ENCODE measurements at places on chromosomes 2 and 18.

GRCh38 chr2:23589739-23590138 is 204.8 kb downstream of the KLHL29 start:
- DNase-seq: no peak

DNA sequence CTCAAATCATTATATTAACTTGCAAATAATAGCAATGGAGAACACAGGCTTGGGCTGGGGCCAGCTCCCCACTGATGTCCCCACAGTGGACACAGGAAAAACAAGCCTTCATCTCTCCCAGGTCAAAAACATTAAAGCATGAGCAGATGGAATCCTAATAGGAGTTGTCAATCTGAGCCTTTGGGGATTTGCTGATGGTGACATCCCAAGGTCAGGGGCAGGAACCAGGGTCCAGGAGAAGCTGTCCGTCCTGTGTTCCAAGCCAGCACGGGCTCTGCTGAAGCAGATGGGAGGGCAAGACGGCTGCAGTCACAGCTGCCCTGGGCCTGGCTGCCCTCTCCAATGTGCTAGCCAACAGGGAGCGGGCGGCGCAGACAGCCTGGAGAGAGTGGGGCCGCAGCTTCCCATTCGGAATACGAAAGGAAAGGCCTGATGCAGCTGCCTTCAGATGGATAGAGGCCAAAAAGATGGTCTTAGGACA is 135.5 kb downstream of the NDUFA10 start:
- DNase-seq: peak; percentile 32

DNA sequence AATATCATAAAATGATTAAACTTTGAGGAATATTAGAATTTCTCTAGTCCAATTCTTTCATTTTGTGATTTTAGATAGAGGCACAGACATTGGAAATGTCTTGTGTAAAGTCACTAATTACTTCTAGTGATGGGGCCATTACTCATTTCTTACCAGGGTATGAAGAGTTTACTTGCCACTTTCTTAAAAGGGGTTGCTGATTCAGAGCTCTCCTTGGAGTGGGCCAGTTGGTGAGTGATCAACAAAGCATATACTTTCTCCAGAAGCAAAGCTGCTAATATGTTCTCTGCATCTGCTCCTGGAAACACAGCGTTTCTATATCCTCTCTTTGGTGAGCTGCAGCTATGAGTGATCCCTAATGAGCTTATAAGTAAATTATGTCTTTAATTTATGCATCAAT is 408.9 kb upstream of the LRATD1 start:
- no peak for DNase-seq

DNA sequence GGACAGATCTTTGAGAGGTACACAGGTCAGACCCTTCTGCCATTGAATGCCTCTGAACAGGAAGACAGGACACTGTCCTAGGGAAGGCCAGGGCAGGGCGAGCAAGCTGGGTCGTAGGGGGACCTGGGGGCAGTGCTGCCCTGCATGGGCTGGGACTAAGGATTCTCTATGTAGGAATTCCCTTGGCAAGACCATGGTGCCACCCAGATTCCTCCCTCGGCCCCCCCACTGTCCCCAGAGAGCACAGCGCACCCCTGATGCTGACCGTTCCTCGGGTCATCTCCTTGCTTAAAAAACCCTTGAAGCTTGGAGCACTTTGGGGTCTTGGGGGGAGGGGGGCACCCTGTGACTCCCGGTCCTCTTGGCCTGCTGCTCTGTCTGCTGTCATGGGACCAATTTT is 195.1 kb downstream of the SEPTIN10 start:
- DNase-seq: no peak

GRCh38 chr2:168599738-168600137 is 143.7 kb downstream of the CERS6 start:
- DNase-seq: no peak

DNA sequence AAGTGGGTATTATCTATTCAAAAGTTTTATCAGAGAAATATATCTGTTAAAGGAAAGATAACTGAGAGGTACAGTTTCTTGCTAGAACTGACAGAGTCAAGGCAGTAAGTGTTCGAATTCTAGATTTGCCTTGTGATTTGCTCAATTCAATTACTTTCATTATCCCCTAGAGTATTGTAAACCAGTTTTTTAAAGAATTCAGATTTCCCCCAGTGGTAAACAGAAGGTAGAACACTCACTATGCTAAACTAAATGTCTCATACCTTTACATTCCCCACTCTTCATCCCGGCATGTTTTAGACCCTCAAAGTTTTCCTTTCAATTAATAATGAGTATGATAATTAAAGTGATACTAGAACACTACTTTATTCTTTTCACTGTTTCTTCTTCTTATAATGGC is 28.6 kb downstream of the TTC21B start:
- no peak for DNase-seq

DNA sequence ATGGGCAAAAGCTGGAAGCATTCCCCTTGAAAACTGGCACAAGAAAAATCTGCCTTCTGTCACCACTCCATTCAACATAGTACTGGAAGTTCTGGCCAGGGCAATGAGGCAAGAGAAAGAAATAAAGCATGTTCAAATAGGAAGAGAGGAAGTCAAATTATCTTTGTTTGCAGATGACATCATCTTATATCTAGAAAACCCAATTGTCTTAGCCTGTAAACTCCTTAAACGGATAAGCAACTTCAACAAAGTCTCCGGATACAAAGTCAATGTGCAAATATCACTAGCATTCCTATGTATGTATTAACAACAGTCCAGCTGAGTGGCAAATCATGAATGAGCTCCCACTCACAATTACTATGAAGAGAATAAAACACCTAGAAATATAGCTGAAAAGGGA is 1579.3 kb downstream of the SUCLG1 start:
- DNase-seq: no peak

- DNase-seq: peak; percentile 19
These were observed 104.6 kb downstream of the ITGB1BP1 start for GRCh38 chr2:9318461-9319337.

DNA sequence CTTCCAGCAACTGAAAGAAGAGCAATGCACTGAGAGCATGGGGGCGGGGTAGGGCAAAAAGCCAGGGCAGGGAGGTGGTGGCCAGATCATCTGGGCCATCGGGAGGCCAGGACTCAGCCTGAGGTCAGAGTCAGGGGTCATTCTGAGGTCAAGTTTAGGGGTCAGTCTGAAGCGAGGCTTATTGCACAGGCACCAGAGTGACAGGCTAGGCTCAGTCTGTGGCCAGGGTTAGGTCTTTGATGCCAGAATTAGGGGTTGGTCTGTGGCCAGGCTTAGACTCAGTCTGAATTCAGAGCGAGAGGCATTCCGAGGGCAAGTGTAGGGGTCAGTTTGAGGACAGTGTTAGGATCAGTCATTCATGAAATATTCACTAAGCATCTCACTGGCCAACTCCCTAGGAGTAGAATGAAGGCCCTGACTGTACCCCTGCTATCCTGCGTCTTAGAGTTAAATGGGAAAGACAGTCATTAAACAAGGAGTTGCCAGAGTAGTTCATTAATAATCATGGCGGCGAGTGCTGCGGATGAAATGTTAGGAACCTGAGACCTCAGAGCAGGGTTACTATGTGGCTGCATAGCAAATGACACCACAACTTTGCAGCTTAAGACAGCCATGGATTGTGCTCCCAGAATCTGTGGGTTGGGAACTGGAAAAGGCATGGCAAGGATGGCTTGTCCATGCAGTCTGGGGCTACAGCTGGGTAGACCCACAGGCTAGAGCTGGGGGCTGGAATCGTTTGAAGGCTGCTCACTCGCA is 198.7 kb downstream of the CYP26B1 start:
- DNase-seq: no peak

DNA sequence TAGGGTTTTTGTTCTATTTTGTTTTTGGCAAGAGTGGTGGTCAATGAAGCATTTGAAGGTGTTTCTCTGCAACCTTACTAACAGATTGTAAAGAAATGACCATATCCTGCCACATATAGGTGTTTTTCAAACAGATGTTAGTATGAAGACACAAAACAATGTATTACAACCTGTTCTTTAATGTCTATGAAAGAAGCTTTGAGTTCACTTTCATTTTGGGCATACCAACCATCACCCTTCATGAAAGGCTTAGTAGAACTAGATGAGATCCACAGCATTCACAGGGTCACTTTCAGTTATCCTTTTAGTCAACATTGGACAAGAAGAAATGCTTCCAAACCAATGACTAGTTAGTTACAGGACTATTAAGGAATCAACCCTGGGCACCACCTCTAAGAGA is 95.1 kb downstream of the EHBP1 start:
- DNase-seq: no peak

- no peak for DNase-seq
These were observed 444.9 kb upstream of the MAP2 start for GRCh38 chr2:208978946-208979345.

- DNase-seq: no peak
These were observed 90.4 kb downstream of the PID1 start for GRCh38 chr2:229180658-229181057.

- no peak for DNase-seq
These were observed 228.6 kb upstream of the ID2 start for GRCh38 chr2:8452979-8453903.

GRCh38 chr18:44786688-44787087 is 106.0 kb downstream of the SETBP1 start:
- no peak for DNase-seq

DNA sequence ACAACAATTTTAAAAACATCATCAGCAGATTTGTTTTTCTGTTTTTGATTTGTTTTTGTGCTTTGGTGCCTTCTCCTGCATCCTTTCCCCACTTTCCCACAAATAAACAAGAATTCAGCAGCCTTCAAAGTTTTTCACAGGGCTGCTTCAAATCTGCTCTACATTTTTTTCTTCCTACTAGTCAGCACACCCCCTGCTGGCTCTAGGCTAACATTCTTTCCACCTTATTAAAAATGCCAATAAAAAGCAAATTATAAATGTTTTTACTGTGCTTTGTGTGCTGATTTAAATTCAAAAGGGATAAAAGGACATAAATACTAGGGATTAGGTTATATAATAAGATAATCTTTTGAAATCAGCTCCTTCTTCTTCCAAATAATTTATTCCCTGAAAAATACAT is 6.2 kb upstream of the CNTNAP5 start:
- no peak for DNase-seq

DNA sequence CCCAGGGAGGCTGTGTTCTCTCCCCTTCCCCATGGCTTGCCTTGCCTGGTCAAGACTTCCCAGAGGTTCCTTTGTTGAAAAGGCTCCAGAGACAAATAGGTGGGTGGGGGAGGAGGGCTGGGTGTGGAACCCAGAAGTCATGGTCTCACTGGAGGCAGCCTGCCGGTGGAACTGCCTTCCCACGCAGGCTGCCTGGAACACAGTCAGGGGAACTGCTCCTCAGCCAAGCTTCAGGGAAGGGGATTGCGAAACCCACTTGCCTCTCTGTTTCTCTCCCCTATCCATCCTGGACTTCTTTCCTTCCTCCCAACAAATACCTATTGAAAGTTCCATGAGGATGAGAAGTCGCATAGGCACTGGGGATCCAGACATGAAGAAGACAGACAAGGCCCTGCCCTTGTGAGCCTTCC is 31.6 kb downstream of the MARCO start:
- no peak for DNase-seq

DNA sequence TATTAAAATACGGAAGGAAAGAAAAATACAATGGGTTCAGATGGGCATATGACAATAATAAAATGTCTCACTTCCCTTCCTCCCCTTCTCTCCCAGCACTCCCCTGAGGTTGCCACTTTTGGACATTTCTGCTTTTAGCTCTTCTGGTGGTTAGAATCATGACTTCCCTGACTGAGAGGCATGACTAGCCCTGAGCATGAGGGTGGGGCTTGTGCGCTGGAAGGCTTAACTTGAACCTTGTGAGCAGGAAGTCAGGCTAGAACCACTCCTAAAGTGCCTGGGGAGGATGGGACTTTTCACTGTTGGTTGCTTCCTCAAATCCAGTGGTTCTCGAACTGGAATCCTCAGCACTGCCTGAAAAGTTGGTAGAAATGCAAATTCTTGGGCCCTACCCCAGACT is 19.7 kb upstream of the ARHGAP25 start:
- peak; percentile 90 for DNase-seq

- DNase-seq: peak; percentile 52
These were observed 714 bp downstream of the ASXL3 start for GRCh38 chr18:33578518-33579348.

DNA sequence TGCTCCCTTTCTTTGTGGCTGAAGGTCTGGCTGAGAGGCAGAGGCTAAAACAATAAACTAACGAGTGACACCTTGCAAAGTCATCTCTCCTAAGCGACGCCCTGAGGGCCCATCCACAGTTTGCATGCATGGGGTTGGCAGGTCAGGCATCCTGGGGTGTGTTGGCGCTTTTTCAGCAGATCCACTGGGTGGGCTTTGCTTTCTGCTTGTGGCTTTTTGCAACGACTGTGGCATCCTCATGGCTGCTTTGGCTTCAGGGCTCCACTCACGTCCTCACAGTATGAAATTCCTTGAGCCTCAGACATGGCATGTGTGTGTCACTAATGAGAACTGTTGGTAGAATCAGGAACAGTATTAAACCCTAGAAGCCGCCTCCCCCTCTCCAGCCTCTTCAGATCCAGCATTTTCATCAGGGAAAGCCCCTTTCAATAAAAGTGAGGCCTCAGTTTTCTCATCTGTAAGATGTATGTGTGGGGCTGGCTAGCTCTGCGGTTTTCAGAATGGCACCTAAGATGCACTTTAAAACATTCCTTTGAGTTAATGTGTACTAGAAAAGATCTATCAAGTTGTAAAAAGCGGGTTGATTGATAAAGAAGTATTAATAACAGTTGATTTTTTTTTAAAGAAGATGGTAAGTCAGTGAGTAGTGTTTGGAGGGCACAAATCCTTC is 72.5 kb downstream of the SH3BP4 start:
- DNase-seq: no peak

DNA sequence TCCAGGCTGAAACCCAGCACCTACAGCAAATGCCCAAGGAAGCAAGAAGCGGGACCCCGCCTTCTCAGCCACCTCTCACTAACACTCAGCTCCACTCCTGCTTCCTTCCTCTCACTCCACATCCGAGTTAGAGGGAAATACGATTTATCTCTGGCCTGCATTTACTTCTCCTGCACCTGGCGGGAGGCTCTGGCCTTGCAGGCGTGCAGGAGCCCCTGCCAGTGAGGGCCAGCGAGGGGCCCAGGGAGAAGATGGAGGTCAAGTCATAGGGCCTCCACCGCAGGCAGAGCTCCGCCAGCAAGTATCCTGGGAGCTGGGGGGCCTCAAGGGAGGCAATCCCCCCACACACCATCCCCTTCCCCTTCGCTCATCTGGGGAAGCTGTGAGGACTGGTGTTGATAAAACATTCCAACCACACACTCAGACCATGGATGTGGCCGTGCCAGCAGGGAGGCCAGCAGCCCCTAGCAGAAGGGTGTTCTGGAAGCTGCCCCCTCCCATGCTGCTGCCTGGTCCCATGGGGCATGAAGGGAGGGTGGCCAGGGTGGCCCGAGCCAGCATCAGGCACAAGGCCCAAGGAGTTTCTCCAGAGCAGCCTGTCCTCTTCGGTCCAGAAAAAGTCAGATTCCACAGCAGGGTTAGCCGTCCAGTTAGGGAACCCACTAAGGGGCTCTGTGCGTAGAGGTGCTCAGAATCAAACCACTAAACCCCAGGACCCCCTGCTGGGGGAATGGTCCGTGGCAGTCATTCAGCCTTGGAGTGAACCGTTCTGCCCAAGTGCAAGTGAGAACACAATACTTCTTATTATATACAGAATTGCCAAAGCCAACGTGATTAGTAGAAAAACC is 91.2 kb downstream of the HDAC4 start:
- DNase-seq: no peak

GRCh38 chr2:17756668-17757067 is 2.7 kb downstream of the GEN1 start:
- no peak for DNase-seq

- peak; percentile 9 for DNase-seq
These were observed 461.4 kb downstream of the GALR1 start for GRCh38 chr18:77711096-77711495.

- no peak for DNase-seq
These were observed 978 bp upstream of the TUBA4A start for GRCh38 chr2:219254590-219255201.
